AG20443 (cell line): ENCODE measurements at places on chromosomes 12 and 14.

- no peak for DNase-seq
These were observed 47.1 kb downstream of the IL31 start for GRCh38 chr12:122126713-122127597.

GRCh38 chr14:96795109-96795828 lies 1.9 kb upstream of the VRK1 start:
- DNase-seq, result no peak

- DNase-seq, result no peak
These were observed at the start of gene MYF5 for GRCh38 chr12:80716696-80717469. Gene MYF5 (plus strand): TSS chr12:80716912. CDS start chr12:80717064, 152 bp downstream.

- no peak for DNase-seq
These were observed 73.4 kb downstream of the FRMD6 start for GRCh38 chr14:51725061-51725460.

DNA sequence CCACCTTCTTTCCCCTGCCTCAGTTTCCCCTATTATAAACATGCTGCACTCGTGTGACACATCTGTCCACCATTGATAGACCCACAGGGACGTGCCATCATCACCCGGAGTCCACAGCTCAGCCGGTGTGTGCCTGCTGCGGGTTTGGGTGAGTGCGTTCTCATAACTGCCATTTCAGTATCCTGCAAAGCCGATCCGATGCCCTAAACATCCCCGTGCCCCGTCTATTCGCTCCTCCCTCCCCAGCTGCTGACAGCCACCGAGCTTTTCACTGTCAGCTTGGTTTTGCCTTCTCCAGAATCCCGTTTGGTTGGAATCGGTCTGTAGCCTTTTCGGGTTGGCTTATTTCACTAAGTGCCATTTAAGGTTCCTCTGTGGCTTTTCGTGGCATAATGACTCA lies 3.9 kb downstream of the LRCOL1 start:
- DNase-seq, result no peak

DNA sequence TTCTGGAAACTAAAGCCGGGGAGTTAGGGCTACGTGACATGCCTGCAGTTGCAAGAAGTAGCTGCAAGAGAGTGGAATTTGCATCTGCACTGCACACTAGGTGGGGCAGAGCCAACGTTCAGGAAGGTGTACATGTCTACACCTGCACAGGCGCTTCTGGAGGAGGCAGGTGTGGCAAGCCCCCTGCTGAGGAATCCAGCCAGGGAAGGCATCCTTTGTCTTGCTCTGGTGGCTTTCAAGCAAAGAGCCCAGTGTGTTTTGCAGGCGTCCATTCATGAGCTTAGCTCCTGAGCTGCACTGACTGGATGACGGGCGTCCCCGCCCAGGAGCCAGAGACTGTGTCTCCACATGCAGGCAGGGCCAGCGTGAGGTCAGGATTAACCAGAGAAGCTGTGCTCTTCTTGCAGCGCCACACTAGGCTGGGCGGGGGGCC lies 116.3 kb downstream of the ZFP36L1 start:
- no peak for DNase-seq

- DNase-seq, result no peak
These were observed 175.8 kb upstream of the ATP2B1 start for GRCh38 chr12:89884416-89884898.

DNA sequence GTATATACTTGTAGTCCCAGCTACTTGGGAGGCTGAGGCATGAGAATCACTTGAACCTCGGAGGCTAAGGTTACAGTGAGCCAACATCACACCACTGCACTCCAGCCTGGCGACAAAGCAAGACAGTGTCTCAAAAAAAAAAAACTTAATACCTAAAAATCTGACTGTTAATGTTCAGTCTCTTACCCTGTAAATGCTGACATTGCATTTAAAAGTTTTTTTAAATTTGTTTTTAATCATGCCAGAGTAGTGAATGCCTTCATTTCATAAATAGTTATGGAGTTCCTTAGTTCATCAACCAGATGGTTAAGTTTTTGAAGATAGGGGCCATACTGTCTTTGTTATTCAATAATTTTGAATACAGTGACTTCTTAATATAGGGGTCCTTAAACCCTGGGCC lies 21.2 kb downstream of the CAND1 start:
- DNase-seq, result no peak

GRCh38 chr12:16347391-16348298 lies at the start of gene MGST1:
Gene MGST1 (plus strand): TSS chr12:16347645. CDS start chr12:16354253, 6,608 bp downstream.
- DNase-seq, result peak; percentile 70

GRCh38 chr12:76234741-76235140 lies 113.5 kb downstream of the BBS10 start:
- no peak for DNase-seq

GRCh38 chr12:127886827-127887226 lies 380.1 kb upstream of the TMEM132C start:
- DNase-seq, result no peak

- no peak for DNase-seq
These were observed 121.0 kb upstream of the VRK1 start for GRCh38 chr14:96676166-96676565.

GRCh38 chr14:102819747-102820330 lies 42.6 kb downstream of the TRAF3 start:
- no peak for DNase-seq

DNA sequence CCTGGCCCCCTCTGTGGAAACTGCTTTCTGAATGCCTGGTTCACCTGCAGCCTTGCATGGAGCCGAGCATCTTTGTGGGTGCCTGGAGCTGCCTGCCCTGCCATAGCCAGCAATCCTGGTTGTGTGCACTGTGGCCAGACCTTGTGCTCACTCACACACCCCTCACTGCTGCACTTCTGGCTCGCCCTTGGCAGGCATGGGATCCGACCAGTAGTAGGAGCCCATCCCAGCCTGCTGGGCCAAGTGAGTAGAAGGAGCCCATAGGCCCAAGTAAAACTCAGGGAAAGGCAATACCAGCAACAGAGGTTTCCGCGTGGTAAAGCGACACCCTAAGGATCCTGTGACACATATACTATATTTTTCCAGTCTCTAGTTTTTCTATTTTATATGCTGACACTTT lies 270.0 kb upstream of the NAV3 start:
- no peak for DNase-seq

DNA sequence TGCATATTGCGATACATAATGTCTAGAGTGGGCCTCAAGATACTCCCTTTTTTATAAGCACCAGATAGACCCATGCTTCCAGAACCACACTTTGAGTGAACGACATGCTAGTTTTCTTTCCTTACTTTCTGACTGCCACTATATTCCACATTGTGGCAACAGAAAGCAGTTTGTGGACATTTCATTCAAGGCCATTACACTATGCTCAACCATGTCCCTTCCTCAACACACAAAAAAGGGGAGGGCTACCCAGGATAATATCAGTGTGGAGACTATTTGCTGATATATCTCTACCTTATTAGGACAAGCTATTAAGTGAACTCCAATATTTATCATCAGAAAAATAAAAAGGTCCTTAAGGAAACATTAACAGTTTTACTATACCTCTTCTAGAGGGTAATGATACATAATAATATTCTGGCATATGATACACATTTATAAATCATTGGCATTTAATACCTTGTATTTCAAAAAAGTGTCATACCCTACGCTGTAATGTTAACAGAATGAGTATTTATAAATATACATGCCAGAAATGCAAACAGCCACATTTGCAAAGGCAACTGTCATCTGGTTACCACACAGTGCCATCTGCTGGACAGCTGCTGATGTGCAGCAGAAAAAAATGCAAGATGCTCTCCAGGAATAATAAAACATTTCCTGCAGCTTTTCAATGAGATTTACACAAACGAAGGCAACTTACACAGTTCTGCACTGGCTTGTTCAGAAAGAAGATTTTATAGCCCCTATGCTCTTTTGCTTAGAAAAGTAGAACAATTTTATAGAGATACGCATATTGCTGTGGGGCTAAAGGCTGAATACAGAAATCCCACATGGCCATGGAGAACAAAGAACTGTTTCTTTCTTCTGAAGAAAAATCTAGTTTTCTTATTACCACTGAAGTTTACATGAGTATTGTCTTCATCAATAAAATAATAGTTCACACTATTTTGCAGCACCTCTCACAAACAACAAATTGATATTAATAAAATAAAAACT lies 182.2 kb upstream of the GRIP1 start:
- peak; percentile 63 for DNase-seq

DNA sequence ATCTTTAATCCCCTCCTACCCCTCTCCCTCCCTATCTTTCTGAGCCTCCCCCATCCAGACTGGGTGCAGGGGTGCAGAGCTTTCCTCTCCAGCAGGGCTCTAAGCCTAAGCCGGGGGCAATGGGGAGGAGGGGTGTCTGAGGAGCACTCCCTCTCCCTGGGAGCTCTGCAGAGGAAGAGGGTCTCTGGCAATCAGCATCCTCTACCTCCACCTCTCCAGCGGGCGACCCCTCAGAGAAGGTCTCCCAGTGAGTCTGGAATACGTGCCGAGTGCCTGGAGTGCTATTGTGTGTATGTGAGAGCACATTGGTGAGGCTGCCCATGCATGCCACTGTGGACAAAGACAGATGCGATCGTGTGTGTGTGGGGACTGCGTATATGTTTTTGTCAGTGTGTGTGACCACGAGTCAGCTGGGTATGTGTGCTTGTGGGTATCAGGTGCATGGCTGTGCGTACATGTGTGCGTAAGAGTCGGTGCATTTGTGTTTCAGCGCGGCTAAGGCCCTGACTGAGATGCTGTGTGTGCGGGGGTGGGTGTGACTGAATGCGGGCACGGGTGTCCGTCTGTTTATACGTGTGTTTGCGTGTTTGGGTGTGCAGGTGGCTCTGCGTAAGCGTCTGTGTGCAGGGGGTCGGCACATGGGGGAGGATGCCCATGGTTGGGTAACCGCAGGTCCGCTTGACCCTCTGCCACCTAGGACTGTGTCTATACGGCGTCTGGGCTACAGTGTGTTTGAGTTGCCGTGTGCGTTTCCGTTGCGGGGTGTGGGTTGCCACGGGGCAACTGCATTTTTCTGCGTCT lies 905 bp upstream of the DLK1 start:
- DNase-seq, result no peak

DNA sequence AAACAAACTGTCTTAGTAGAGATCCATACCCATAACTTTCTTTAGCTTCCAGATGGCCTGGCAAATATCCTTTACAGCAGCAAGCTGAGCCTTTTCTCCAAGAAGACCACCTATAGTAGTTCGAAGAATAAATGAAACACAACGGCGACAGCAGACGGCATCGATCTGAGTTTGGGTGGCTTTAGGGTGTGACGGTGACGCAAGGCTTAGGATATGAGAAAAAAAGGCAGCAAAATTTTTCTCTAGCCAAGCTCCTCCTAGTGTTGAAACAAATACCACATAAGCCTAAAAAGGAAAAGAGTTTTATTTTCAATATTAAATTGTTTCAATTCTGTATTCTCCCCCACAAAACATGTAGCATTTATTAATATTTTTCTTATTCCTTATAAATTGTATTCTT lies 33.3 kb downstream of the HEATR5A start:
- peak; percentile 25 for DNase-seq

- DNase-seq, result peak; percentile 81
These were observed 89.0 kb downstream of the SETD3 start for GRCh38 chr14:99391671-99392070.

DNA sequence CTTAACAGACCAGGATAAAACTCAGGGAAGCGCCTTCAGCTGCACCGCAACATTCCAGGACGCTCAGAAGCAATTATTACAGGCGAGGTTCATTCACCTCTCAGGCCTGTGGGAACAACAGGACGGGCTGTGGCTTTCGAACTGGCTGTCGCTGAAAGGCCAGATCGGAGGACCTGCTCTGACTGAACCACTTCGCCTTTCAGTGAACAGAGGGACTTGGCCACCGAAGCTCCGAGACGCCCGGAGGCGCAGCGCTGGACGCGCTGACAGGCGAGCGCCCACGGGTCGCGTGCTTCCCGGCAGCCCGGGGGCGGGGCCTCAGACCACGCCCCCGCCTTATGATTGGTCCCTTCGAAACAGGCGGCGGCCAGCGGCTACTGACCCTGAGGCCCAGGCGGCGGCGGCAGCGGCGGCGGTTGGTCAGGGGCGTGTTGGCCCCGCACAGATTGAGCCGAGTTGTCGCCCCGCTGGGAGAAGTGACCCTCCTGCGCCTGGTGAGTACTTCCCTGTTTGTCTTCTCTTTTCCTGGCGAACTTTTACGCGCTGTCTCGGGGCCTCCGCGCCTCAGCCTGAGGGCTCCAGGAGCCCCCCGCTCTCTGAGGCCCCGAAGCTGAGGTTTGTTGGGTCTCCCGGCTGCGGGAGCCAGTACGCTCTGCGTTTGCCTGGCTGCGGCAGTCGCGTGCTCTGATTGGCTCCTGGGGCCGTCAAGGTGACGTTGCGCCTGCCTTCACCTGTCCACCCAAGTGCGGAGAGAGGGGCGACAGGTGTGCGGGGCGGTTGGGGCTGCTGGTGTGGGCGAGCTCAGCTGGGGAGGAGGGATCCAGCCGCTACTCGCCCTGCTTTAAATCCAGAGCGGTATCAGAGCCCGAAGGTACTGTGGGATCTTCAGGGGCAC lies at the start of gene GAS2L3:
Gene GAS2L3 (plus strand): TSS at position 393 of the 895 bp plus-strand sequence. CDS start 21,221 bp downstream, outside the sequence.
- DNase-seq, result peak; percentile 97

GRCh38 chr14:95163666-95164065 lies 6.3 kb upstream of the DICER1 start:
- DNase-seq, result no peak

GRCh38 chr14:64970776-64971477 lies 1.2 kb downstream of the RAB15 start:
- DNase-seq, result no peak
